ENCODE measurements at places on chromosomes 1 and 21. TPM values are rescaled to one million over a fixed set of nuclear protein-coding genes. Genes with fewer than 3 reads are reported as not detected.

Gene TMCO4
- 6.1 TPM for total RNA-seq

Gene GRIK3
- total RNA-seq, result not detected

Gene AIRE
- not detected for total RNA-seq

Gene HCN3
- 0.44 TPM for total RNA-seq

DNA sequence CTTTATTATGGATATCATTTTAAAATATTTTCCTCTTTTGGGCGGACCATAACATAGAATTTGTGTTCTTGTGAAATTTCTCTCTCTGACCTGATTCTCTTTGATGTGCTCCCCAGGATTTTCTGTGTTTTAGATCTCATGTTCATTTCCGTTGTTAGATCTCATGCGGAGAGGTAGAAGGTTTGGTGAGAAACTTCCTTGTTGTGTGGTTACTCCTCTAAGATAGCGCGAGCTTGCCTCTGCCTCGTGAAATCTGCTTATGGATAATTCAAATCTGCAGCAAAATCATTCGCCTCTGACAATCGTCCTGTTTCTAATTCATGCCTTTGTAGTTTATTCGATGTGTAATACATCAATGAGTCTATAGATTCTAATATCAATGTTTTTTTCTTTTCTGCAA lies 580.4 kb downstream of the USP25 start:
- DNase-seq, result no peak

DNA sequence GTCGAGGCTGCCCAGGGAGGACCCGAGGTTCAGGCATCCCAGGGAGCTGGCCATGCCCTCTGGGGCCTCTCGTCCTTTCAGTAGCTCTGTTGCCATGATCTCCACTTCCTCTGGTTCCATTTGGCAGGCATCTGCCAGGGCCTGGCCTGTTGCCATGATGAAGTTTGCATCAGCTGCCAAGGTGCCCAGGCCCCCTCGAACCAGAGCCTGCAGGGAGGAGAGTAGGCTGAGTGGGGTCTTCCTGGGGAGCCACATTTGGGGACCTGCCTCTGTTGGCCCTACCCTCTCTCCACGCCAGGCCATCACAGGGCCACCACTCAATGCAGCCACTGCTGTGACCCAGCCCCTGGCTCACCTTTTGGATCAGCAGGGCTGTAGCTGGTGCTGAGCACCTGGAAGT lies 16.4 kb upstream of the KIF21B start:
- no peak for DNase-seq

Measured in lung microvascular endothelial cell (primary cell).